ENCODE measurements at places on chromosomes 7 and 10.

DNA sequence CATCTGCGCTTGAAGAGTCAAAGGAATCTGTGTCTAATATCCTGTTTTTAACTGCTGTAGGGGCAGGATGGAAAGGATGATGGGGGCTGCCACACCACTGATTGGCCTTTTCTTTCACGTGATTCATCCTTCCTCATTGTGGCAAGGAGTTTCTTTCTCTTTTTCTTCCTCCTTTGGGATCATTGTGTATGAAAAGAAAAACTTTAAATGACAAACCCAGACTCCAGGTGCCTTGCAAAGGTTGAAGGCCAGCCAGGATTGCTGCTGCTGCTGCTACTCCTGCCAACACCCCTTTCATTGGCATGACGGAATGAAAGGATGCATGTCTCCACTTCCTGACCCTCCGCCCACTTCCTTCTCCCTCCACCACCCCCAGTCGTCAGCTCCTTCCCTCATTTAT, 6.5 kb upstream of the OIT3 start:
- no peak for DNase-seq

GRCh38 chr7:43118313-43118712, 5.9 kb downstream of the HECW1 start:
- no peak for DNase-seq

- no peak for DNase-seq
These were observed 123.7 kb upstream of the FAM3C start for GRCh38 chr7:121519548-121520521.

DNA sequence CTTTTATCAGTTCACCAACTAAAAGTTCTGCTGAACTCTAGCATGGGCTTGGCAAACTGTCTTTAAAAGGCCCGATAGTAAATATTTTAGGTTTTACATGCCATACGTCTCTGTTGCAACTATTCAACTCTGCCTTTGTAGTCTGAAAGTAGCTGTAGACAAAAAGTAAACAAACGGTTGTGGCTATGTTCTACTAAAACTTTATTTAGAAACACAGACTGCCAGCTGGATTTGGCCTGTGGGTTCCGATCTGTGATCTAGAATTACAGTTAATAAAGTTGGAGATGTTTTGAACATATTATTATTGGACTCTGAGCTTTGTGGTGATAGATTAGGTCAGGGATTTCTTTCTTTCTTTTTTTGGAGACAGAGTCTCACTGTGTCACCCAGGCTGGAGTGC, 33.1 kb downstream of the VPS50 start:
- DNase-seq = no peak

GRCh38 chr7:128827971-128828711, 2.1 kb upstream of the FLNC start:
- no peak for DNase-seq

DNA sequence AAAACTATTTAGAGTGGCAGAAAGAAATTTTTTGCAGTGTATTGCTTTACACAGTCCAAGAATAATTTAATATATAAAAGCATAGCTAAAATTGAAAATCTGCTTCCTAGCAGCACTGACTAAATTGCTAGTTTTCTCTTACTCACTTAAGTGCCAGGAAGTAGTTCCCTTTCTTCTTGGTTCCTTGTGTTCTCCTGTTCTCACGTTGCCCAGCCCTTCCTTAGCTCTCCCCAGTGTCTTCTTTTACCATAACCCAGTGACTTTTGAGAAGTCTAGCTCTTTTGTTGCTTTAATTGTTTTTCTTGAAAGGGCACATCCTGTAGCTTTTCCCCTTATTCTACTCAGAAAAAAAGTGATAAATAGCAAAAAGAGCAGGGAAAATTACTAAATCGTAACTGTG, 215.5 kb downstream of the THSD7A start:
- DNase-seq = no peak

DNA sequence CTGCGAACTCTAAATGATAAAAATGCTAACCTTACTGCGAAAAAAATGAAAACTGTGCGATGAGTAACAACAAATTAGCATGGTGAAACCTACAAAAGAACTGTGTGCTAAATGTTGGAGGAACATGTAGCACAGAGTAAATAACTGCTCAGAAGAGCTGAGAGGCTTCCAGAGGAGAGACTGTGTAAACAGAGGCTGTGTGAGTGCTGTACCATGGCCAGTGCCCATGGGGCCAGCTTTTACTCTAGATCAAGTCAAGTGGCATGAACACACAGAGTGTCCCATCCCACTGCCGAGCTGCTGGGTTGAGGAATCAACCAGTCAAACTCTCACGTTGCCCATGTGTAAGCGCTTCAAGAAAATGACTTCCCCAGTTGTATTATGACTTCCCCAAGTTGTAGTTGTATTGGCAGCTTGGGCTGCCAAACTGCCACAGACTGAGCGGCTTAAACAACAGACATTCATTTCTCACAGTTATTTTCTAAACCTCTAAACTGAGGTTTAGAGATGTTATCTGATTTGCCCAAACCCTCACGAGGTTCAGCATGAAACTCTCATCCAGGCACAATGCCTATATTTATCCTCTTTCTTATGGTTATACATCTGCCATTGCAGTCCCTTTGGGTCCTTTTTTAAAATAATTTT, 270.7 kb downstream of the ABCA13 start:
- no peak for DNase-seq

DNA sequence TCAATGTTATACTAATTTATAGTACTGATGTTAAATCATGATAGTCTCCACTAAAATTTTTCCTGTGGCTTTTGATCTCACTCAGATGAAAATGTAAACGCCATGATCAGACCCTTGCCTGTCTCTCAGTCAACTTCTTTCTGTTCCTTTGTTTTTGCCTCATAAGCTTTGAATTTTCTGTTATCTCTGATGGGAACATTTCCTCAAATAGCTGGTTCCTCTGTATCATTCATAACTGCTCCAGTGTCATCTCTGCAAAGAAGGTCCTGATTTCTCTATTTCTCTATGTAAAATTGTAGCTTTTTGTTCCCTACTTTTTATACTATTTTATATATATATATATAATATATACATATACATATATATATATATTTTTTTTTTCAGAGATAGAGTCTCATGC, 67.5 kb downstream of the GPR141 start:
- no peak for DNase-seq

DNA sequence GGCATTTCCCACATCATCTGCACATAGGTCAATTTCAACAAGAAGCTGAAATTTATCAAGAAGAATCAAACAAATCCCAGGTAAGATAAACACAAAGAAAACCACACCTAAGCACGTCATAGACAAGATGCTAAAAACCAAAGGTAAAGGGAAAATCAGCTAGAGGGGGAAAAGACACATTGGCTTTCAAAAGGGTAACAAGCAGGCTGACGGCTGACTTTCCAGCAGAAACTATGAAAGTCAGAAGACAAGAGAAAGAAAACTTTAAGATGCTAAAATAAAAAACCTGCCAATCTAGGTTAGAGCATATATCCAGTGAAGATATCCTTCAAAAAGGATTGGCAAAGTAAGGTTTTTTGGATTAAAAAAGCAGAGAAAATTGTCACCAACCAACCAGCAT, 59.9 kb upstream of the RHEB start:
- DNase-seq = no peak

GRCh38 chr7:158023681-158024350, 563.8 kb downstream of the PTPRN2 start:
- DNase-seq = no peak

GRCh38 chr10:105534086-105534485, 893.0 kb downstream of the SORCS3 start:
- no peak for DNase-seq

GRCh38 chr10:88080213-88080612, 216.8 kb downstream of the PTEN start:
- DNase-seq = peak; percentile 59

DNA sequence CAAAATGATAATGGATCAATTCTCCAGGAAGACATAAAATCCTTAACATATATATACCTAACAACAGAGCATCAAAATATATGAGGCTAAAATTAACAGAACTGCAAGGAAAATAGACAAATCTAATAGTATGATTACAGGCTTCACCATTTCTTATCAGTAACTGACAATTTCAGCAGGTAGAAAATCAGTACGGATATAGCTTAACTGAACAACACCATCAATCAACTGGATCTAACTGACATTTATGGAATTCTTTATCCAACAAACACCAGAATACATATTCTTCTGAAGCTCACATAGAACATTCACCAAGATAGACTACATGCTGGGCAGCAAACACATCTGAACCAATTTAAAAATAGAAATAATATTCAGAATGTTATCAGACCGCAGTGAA, 121.1 kb upstream of the CDC14C start:
- DNase-seq = no peak

DNA sequence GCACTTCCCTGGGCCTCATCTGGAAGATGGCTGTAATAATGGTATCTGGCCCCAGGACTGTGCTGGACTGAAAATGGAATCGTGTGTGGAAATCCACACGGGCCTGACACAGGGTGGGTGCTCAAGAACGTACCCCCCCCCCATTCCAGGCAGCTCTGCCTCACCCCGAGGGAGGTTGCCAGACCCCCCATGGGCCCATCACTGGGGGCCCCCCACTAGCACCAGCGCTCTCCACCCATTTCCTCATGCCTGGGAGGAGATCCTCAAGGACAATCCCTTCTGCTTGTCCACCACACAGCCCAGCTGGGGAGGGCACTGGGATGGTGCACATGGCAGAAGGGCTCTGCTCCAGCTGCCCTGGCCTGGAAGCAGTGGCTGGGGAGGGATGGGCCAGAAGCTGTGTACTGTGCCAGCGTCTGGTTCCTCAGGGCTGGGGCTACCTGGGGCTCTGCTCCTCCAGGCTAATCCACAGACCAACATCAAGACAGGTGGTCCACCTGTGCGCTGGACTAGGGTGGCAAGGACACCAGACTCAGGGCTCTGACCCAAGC, 55.4 kb downstream of the CAMK2B start:
- DNase-seq = no peak

DNA sequence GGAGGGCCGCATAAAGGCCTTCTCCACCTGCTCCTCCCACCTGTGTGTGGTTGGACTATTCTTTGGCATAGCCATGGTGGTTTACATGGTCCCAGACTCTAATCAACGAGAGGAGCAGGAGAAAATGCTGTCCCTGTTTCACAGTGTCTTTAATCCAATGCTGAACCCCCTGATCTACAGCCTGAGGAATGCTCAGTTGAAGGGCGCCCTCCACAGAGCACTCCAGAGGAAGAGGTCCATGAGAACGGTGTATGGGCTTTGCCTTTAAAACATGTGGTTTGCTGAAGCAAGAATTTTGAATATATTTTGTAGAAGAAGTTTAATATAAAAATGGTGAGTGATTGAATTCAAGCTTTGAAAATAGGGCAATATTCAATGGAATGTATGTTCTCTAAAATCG, 889 bp downstream of the OR2A2 start:
- no peak for DNase-seq

DNA sequence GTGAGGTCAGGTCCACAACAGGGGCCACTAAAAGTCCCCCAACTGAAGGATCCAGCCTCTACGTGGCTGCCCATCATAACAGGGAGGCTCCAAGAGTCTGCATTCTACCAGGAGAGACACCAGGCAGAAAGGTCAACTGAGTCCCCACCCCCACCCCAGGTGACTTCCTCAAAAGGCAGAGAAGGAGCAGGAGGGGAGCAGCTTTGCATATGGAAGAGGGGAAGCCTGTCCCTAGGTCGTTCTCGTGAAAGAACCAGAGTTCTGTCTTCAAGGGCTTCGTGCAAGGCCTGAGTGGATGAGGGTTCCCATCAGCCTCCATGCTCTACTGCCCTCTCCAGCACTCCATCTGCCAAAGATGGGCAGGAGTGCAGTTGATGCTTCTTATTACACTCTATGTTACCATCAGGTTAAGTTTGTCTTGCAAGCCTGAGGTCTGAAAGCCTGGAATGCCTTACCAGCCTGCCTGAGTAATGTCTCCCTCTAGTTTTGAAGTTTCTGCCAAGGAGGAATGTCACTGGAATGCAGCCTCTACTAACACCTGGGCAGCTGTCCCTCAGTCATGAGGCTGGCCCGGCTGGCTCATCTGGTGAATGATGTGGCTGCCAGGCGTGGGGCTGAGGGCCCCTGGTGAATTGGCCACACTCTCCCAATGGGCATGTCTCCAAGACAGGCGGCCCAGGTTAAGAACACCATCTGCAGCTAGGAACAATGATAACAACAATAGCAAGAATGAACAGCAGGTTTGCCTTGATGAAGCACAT, 54.3 kb upstream of the SMNDC1 start:
- DNase-seq = no peak

- no peak for DNase-seq
These were observed 317.2 kb downstream of the BBS9 start for GRCh38 chr7:33446551-33446950.

GRCh38 chr7:142812437-142813215, 41.9 kb downstream of the PRSS2 start:
- DNase-seq = no peak

GRCh38 chr10:79397575-79398303, 47.7 kb downstream of the ZCCHC24 start:
- DNase-seq = no peak

GRCh38 chr10:21300551-21300950, 224.9 kb downstream of the SKIDA1 start:
- no peak for DNase-seq

- no peak for DNase-seq
These were observed 7.7 kb downstream of the PNLIP start for GRCh38 chr10:116553378-116553980.

GRCh38 chr7:79272938-79273337, 180.5 kb downstream of the MAGI2 start:
- DNase-seq = no peak
